Kidney glomerular epithelial cell (primary cell): ENCODE measurements at places on chromosomes 12 and 14.

- no peak for DNase-seq
Measured at GRCh38 chr14:92759300-92759678, 10.9 kb upstream of the LGMN start.

DNA sequence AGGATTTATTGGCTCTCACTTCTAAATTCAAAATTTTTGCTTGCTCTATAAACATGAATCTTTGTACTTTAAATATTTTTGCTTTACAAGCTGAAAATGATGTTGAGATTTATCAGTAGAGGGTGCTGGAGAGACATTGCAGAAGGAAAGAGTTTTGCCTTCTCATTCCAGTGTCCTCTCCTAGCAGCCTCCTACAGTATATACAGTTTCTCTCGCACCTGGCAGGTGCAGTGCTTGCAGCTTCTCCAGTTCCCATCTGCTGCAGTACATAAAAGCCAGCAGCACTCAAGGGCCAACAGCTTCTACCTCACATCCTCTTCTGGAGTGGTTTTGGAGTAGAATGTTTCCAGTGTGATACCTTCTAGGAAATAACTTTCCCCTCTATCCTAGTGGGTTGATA, 601.8 kb upstream of the ATXN7L3B start:
- DNase-seq = peak; percentile 6

GRCh38 chr12:34403706-34404376, 381.5 kb downstream of the ALG10 start:
- DNase-seq = no peak

- peak; percentile 15 for DNase-seq
Measured at GRCh38 chr14:99729991-99730875, 46.1 kb downstream of the CYP46A1 start.

DNA sequence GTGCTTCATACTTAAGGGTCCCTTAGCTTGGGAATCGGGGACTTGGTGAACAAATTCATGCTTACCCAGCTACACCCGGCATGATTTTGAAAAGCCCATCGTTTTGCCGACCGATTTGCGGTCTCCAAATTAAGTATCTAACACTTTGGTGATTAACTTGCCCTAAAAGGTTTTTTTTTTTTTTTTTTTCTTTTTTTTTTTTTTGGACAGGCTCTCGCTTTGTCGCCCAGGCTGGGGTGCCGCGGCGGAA, 843 bp upstream of the HSP90AA1 start:
- DNase-seq = no peak

DNA sequence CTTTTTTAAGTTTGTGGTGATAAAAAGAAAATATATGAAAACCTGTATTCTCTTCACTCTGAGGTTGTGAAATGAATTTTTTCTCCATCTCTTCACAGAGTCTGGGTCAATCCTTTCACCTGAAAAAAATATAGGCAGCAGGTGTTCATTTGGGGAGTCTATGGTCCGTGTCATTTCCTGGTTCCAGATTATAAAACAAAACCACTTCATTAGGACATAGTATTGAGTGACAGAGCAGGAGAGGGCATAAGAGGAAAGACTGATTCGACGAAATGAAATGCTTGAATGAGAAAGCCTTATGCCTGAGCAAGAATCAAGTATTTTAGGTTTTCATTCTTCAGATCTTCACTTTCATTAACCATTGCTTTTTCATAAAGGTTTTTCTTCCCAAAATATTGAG, 51.8 kb upstream of the NUAK1 start:
- no peak for DNase-seq

- DNase-seq = no peak
Measured at GRCh38 chr12:34376133-34376799, 354.0 kb downstream of the ALG10 start.

- peak; percentile 72 for DNase-seq
Measured at GRCh38 chr12:106841510-106842302, 67.2 kb downstream of the RIC8B start.

- DNase-seq = no peak
Measured at GRCh38 chr12:132328282-132329029, 933 bp downstream of the GALNT9 start.
